ENCODE measurements at places on chromosomes 2 and 18.

DNA sequence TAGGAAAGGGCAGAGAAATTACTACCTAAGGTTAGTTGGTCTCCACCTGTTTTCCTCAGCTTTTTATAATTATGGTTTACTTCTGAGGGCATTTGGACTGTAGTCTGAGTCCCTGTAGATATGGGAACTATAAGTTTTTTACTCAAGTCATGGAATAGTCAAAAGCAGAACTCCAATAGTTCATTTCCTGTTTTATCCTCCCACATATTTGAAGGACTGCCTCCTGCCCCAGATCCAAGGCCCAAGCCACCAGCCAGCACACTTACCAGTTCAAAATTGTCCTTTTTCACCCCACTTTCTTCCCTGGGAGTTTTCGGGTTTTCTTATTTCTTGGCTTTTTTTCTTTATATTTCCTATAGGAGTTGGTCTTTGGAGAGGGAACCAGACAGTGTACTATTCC lies 164.1 kb downstream of the MBD5 start:
- no peak for DNase-seq

DNA sequence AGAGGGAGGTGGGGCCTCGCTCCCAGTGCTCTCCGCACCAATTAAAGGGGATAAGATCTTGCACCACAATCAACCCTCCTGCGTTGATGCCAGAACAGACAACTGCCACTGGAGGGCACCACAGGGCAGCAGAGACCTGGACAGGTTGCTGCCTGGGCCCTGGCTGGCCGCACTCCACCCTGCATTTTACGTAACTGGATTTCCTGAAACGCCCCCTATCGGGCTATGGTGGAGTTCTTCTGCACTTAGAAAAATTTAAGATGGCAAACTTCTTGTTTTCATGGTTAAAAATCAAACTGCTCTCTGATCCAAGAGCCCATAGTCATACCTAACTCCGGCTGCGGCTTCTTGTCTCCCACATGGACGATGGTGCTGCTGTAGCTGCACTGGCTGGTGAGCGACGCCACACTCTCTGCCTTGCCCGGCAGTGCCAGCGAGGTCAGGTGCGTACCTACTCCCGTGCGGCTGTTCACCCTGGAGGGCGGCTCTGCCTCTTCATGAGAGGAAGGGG lies 16.8 kb upstream of the HES6 start:
- DNase-seq = peak; percentile 30

- DNase-seq = no peak
Measured at GRCh38 chr2:64615192-64615763, 38.4 kb downstream of the SERTAD2 start.

GRCh38 chr18:58732471-58732870 lies 61.2 kb downstream of the MALT1 start:
- DNase-seq = no peak

DNA sequence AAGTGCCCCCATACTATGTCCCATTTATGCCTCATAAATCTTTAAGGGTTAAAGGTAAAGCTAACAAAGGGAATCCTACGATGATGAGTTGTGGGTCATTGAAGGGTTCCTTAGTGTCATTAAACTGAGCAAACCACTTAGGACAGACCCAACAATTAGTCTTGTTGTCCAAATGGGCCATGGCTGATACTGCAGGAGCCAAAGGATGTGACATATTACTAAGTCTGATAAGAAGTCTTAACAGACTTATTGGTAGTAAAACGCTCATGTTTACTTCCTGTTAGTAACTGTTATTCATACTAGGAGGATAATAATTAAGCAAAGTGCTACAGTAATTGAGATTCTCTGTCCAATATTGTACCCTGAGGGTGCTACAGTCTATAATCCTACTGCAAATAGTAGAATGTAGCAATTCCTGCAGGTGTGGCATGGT lies 96.8 kb downstream of the PTPN4 start:
- no peak for DNase-seq

DNA sequence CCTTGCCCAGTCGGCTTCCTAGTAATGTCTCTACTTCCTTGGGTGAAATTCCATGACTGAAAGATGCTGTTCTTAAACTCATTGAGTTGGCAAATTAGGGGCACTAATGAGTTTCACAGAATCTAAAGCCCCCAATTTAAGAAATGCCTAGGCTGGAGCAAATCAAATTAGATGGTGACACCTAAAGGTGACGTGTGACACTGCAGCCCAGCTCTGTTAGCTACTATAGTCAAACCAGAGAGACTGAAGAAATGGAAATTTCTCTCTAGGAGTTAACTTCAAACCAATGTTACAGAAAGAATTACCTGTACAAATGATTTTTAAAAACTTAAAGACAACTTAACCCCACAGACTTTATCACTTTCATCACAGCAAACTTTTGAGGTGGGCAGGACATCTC lies 37.2 kb downstream of the LCT start:
- no peak for DNase-seq

DNA sequence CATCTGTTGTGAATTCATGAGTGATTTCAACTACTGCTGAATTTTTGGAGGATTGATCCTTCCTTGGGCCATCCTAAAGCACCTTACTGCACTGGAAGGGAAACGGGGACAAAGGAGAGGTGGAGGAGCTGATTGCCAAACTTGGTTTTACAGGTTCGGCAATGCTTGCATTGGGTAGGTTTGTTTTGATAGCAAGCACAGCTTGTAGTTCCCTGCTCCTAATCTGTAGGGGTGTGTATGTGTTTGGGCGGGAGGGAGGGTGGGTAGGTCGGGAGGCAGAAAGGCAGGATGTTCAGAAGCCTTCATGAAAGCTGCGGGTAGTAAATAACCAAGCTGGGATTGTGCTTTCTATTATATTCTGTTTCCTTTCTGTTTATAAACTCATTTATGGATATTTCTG lies 24.6 kb downstream of the PHLPP1 start:
- DNase-seq = no peak

DNA sequence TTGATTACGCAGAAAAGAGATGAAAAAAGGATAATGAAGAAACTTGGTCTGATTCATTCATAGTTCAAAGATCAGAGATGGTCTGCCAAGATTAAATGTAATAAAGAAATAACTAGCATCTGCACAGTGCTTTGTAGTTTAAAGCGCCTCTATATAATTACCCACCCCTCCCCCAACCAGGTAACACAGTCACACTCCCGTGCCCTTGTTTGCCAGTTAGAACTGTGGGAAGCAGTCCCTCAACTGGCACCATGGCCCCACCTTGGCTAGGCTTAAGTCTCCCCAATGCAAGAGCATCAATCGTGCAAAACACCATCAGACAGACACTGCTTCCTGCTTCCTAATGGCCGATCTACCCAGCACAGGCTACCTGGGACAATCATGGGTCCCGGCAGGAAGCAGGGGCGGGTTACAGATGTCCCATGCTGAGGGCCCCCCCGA lies 11.6 kb downstream of the ADCY3 start:
- DNase-seq = no peak

- DNase-seq = no peak
Measured at GRCh38 chr2:176039375-176039774, 37.3 kb upstream of the LNPK start.

DNA sequence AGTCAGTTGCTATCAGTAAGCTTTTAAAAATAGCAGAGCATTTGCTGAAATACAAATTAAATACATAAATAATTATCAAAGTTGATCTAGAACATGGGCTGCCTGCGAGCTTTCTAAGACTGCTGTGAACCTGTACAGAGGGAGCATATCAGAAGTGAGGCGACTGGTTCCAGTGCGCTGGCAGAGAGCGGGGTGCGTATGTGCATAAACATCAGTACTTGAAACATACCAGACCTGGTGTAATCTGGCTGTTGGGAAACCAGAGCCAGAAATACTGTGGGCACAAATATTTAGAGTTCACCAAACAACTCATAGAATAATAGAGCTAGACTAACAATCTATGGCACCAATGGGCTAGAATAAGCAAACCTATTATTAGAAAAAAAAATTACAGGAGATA lies 27.3 kb downstream of the PDIA6 start:
- DNase-seq = no peak

GRCh38 chr18:22701795-22702194 lies 231.3 kb upstream of the RBBP8 start:
- DNase-seq = no peak

GRCh38 chr2:139367416-139367815 lies 587.2 kb upstream of the NXPH2 start:
- no peak for DNase-seq

GRCh38 chr2:46803911-46804670 lies 111.5 kb downstream of the MCFD2 start:
- no peak for DNase-seq

DNA sequence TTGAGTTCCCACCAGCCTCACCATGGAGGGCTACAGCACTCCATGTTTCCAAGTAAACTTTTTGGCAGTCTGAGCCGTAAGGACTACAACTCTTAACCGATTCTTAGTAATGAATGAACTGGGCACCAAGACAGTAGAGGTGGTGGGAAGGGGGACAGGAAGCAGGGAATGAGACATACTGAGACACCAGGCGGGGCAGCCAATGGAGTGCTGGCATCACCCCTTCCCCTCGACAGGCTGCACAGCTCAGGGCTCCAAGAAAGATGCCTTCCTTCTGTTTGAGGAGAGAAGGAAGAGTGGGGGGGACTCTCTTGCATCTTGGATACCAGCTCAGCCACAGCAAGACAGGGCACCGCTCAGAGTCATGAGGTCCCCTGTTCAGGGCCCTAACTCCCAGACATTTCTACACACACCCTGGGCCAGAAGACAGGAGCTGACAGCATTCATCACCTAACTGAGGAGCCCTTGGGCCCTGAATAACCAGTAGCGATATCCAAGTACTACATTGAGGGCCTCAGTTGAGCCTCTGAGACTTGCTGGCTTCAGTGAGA lies 45.2 kb downstream of the USP34 start:
- DNase-seq = no peak

DNA sequence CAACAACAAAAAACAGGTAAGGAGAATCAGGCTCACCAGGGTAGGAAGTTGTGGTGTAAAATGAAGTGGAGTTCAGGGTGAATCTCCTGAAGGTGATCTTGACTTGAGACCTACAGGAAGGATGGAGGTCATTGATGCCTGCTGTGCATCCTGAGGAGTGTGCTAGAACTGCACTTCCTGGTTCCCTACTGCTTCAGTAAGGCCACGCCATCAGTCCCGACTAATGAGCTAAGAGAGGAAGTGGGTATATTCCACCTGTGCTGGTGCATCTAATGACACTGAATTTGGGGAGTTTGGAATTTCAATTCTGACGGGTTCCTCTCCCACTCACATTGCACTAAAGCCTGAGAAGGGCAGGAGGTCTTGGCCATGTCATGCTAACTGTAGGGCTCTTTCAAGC lies 349.3 kb upstream of the SLC14A2 start:
- no peak for DNase-seq

DNA sequence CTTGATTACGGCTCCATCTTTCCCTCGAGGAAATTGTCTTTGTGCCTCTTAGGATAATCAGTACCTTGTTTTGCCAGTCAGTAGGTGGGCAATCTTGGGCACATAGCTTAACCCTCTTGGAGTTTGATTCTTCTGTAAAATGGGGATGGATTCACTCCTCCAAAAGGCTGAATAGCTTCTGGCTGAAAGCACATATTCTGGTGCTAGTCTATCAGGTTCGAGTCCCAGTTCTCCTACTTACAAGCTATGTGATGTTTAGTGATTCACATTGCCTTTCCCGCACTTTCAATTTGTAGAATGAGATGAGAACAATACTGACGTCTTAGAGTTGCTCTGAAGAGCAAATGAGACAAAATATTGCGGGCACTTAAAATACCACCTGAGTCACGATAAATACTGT lies 43.9 kb downstream of the ATIC start:
- no peak for DNase-seq

DNA sequence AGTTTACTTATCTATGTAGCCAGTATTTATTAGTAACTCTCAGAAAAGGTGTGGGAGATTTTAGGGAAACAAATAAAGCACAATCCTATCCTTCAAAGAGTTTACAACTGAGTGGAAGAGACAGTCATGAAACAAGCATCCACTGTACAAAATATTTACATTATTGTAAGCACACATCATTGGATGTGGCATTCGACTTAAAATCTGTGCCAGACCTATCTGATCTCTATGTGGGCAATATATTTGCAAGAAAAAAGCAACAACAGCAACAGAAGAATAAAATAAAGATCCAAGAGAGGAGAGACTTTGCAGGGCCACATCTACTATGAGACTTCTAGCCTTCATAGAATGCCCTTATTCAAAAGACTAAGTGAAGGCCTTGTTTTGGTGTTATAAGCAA lies 882.1 kb upstream of the PIK3C3 start:
- no peak for DNase-seq

DNA sequence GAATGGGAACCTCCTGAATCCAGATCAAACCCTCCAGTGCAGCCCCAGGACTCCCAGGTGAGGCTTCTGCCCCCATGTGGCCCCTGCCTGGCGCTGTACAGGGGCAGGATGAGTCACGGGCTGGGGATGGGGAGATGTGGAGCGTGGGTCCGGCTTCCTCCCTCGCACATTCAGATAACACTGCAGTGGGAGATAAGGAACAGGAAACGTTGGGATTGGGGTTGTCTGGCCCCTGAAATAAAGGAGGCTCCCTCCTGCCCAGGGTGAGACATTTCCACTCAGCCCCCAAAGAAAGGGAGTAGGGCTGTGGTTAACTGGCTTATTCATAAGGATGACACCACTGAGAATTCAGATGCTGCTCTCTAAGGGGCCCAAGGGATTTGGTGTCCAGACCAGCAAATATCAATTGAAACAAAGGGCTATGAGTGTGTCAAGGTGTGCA lies 30.7 kb downstream of the IGFBP5 start:
- no peak for DNase-seq

DNA sequence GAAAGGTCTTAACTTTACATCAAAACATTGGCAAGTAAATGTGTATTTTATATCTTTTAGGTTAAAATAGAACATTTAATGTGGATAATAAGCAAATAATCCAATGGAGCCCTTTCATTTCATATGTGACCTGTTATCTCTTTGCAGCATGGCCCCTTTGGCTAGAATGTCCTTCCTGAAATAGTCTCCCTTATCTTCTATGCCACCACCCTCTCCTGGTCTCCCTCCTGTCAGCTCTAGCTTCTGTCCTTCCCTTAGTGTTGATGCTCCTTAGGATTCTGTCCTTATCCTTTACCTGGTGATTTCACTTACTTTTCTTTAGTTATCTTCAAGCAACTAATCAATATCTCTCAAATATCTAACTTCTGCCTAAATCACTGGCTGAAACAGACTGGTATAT lies 87.1 kb upstream of the TFCP2L1 start:
- no peak for DNase-seq
